ENCODE measurements at places on chromosomes 2 and 18. TPM values are rescaled to one million over a fixed set of nuclear protein-coding genes. Genes with fewer than 3 reads are reported as not detected.

DNA sequence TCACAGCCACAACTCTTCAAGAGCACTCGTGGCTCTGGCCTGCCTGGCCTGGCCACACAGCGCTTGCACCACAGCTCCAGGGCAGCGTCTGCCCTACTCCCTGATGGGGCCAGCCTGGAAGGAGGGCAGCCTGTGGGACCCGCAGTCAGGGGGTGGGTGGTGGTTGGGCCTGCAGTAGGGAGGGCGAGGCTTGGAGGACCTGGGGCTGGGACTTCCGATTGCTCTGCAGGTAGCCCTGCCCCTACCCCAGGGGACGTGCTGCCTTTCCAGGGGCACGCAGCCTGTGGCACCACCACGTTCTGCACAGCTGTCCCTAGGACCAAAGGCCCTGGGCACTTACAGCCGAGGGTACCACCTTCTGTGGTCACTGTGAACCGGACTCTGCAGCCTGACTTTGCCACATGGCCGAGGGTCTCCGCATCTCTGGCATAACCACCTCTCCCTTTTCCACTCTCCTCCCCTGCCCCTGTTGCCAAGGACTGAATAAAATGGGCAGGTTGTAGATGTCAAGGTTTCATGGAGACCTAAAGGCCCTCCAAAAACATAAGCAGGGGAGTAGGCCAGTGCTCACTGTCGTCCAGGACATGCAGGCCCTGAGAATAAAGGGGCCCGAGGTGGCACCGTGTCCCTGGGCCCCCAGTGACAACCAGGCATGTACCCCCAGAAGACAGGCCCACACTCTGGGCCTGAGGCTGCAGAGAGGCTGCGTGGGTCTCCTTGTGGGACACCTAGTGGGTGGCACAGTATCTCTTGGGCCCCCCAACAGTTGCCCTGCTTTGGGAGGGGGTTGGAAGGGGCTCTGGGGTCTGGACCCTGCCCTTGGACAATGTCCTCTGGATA lies 87.3 kb downstream of the INHBB start:
- DNase-seq = no peak

- no peak for DNase-seq
Observed at GRCh38 chr2:44707945-44708660, 233.4 kb upstream of the SIX3 start.

- no peak for DNase-seq
Observed at GRCh38 chr2:68743531-68743930, 8.9 kb downstream of the ARHGAP25 start.

Gene IL36G
- polyA plus RNA-seq = 0.06 TPM

Gene ASPRV1
- 0.59 TPM for polyA plus RNA-seq

Gene CLASP1
- polyA plus RNA-seq = 9.2 TPM

DNA sequence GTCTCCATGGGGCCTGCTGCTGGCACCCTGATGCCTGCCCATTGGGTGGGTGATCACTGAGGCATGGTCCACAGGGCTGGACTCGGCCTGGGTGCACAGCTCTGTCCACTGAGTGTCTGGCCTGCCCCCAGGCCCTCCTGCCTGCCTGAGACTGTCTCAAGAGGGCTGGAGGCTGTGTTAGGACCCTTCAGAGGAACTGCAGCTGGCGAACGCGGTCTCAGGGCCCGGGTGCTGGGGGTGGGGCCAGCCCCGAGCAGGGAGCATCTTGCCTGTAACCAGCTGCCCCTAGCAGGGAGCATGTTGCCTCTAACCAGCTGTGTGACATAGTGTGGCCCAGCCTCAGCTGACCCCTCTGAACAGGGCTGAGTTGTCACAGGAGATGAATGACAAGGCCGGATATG lies 50.0 kb downstream of the TWIST2 start:
- no peak for DNase-seq

Gene PRKRA
- polyA plus RNA-seq = 25.4 TPM

DNA sequence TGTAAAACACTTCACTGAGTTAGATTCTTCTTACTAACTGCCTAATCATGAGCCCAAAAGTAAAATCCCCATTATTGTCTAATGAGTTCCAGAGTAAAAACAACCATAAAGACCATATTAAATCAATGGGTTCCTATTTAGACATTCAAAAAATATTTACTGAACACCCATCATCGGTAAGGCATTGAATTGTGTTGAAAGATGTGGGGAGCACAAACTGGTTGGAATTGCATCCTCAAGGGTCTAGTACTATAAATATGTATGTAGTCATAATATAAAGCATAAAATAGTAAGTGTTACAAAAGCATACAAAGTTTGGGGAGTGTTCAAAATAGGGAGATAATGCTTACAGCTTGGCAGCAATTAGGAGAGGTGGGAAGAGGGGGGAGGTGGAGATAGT lies 3.0 kb upstream of the MARCHF4 start:
- DNase-seq = no peak

GRCh38 chr2:96404446-96405373 lies 69.1 kb downstream of the NCAPH start:
- DNase-seq = no peak

DNA sequence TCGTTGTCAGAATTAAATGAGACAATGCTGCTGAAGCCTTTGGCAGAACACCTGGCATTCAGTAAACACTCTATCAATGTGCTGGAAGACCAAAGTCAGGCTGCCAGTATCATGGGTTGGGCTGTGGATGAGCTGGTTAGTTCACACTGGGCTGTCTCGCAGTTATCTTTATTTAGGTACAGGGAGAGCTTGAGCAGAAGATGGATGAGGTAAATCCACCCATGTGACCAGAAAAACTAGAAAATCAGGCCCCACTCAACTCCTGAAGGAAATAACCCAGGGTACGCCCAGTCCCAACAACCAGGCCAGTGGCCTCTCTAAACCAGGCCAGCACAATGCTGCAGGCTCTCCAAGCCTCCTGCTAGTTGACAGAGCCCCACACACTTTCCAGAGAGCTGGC lies 330.3 kb downstream of the TNS1 start:
- no peak for DNase-seq

GRCh38 chr2:199543606-199544172 lies 86.0 kb upstream of the SATB2 start:
- DNase-seq = no peak

Gene STPG4
- not detected for polyA plus RNA-seq
